ENCODE measurements at places on chromosomes 16 and 17.
A peak's percentile ranks its signal among the peaks of the same experiment; 100 is the strongest.

GRCh38 chr17:29359777-29360176, 30.4 kb upstream of the TAOK1 start:
- no peak for DNase-seq

DNA sequence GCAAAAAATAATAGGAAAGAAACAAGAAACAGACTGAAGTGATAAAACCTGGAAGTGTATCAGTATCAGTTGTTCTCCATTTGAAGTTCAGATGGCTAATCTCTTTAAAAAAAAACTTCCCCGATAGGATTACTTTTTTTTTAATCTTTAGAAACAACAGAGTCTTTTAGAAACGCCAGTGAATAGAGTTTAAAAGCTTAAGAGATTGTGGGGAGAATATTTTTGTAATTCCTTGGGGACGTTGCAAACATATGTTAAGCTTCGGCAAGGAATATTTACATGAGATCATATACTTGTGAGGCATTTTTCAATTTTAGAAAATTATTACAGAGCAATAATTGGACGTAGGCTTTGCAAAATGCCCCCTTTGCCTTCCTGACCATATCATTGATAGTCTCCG, 13.2 kb downstream of the MAF start:
- DNase-seq = no peak

- no peak for DNase-seq
Observed at GRCh38 chr16:58661199-58661830, 23.3 kb downstream of the SLC38A7 start.

- DNase-seq = peak; percentile 5
Observed at GRCh38 chr16:19389246-19389645, 28.4 kb upstream of the TMC5 start.

GRCh38 chr16:81823111-81823510, 44.0 kb downstream of the PLCG2 start:
- no peak for DNase-seq

DNA sequence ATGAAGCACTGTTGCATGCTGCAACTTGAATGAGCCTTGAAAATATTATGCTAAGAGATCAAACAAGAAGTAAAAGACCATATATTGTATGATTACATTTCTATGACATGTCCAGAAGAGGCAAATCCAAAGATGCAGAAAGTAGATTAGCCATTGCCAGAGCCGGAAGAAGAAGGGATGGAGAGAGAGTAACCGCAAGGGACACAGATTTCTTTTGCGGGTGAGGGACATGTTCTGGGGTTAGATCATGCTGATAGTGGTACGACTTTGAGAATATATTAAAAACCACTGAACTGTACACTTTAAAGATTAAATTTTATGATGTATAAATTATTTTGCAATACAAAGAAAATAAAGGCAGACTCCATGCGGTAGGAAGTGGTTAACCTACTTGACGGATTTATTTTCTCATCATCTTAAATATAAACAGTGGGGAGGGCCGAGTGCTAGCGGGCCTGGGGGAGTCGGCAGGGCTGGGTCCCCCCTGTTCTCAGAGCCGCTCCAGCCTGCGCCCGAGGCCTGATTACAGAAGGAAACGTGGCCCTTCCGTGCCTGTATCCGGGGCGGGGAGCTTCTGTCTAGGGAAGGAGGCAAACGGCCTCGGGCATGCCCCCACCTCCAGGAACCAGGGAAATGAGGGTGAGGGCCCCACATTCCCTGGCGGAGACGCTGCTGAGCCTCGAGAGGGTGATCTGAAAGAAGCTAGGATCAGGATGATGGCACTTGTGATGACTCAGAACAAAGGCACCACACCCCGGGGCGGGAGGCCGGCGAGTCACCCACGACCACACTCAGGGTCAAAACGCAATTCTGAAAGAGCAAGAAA, 48.0 kb downstream of the SHCBP1 start:
- DNase-seq = no peak

- DNase-seq = peak; percentile 14
Observed at GRCh38 chr17:50630524-50631194, 4.0 kb upstream of the ABCC3 start.

DNA sequence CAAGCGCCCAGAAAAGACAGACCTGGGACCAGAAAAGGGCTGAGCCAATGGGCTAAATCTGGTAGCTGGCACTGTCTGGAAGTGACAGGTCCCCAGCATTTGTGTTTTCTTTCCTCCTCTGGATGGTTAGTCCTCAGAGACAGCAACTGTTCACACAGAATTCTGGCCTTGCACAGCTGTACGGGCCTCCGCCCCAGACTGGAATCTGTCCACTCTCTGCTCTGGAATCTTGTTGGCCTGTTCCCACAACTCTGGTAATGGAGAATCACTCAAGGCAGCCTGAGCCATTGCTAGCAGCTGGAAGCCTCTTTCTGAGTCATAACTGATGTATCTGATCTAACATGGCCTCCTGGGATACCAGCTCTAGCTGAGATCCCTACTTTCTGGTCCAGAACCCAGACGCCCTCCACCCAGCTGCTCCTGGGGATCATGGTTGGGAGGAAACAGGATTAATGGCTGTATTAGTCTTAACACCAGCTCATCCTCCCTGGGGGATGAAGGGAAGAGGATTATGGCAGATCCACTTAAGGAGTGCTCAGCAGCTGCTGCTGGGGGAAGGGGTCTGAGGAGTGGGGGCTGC, 9.1 kb downstream of the ZNF668 start:
- no peak for DNase-seq

DNA sequence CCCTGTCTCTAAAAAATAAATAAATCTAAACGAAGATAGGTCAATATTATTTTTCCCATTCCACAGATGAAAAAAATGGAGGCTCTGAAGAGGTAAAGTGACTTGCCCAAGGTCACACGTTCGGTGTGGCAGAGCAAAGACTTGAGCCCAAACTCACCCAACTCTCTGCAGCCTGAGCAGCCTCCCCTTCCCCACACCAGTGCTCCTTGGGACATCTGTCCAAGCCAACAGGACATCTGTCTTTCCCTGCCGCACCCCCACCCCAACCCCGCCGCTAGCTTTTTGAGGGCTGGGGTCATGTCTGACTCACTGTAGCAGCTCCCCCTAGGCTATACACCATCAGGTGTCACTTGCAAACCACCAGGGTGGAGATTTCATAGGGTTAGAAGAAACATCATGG, 5.2 kb upstream of the BEAN1 start:
- no peak for DNase-seq

DNA sequence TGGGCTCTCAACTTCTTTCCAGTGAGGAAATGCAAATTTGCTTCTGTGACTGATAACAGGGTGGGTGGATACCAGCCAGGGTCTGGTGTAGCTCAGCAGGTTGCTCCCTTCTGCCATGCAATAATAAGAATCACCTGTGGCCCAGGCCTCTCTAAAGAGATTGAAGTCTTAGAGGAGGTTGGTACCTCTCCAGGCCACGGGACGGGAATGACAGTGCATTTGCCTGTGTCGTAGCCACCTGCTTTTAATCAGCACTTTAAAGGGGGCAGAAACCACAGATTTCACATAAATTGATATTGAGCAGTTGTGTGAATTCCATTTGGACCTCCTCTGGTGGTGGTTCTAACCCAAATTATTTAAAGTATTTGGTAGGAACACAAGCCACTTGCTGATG, 246.9 kb downstream of the PRKCA start:
- no peak for DNase-seq

GRCh38 chr17:82492643-82493225, 26.8 kb upstream of the FOXK2 start:
- no peak for DNase-seq

Data from thymus (tissue), 14 donors.